Activated CD4-positive, alpha-beta T cell treated with anti-CD3 and anti-CD28 coated beads, Interleukin-2, amount 10 ng/mL, durations not matched to agents 24 days and 14 days (primary cell): ENCODE measurements at places on chromosomes 2 and 18. TPM values are rescaled to one million over a fixed set of nuclear protein-coding genes. Genes with fewer than 3 reads are reported as not detected.

LYG1 gene
- total RNA-seq = 2.1 TPM in 2 replicates

DTYMK gene
- total RNA-seq = 110 and 111 TPM in 2 replicates

KIAA2012 gene
- total RNA-seq = not detected in 2 replicates

VSNL1 gene
- not detected in 2 replicates for total RNA-seq

ABHD1 gene
- 0.23 and 0.28 TPM in 2 replicates for total RNA-seq

MARCHF4 gene
- total RNA-seq = not detected in 2 replicates

SATB2 gene
- 0.07 TPM in 1 of 2 replicates, not detected in the other for total RNA-seq

MRO gene
- not detected in 2 replicates for total RNA-seq

DES gene
- total RNA-seq = not detected in 2 replicates

TRIM43 gene
- not detected in 2 replicates for total RNA-seq

BCL11A gene
- total RNA-seq = not detected in 2 replicates

HOXD1 gene
- not detected in 2 replicates for total RNA-seq

TSPYL6 gene
- total RNA-seq = not detected in 2 replicates

GPR148 gene
- total RNA-seq = not detected in 2 replicates

KCNIP3 gene
- total RNA-seq = 0.28 TPM in 1 of 2 replicates, not detected in the other

AQP12A gene
- not detected in 2 replicates for total RNA-seq

REG3A gene
- not detected in 2 replicates for total RNA-seq

CD207 gene
- total RNA-seq = not detected in 2 replicates

C1D gene
- total RNA-seq = 28.9 and 33.7 TPM in 2 replicates

SLC5A7 gene
- not detected in 2 replicates for total RNA-seq

LAMA3 gene
- not detected in 2 replicates for total RNA-seq

LRP1B gene
- not detected in 2 replicates for total RNA-seq

CNDP1 gene
- not detected in 2 replicates for total RNA-seq

FARP2 gene
- 36.5 and 43.1 TPM in 2 replicates for total RNA-seq

PTPN18 gene
- total RNA-seq = 61.7 and 61.9 TPM in 2 replicates

CFAP53 gene
- 0.38 and 0.63 TPM in 2 replicates for total RNA-seq

XDH gene
- total RNA-seq = not detected in 2 replicates

STK39 gene
- 40.3 and 40.9 TPM in 2 replicates for total RNA-seq

WNT10A gene
- total RNA-seq = 0.12 and 0.28 TPM in 2 replicates

HS1BP3 gene
- 7.1 and 8.9 TPM in 2 replicates for total RNA-seq

BARD1 gene
- 34.3 and 36.4 TPM in 2 replicates for total RNA-seq

C2orf69 gene
- 17.1 and 17.4 TPM in 2 replicates for total RNA-seq

MRPS9 gene
- total RNA-seq = 32.4 and 33.3 TPM in 2 replicates

HSBP1L1 gene
- 6.8 and 8.1 TPM in 2 replicates for total RNA-seq

CAVIN2 gene
- not detected in 2 replicates for total RNA-seq

ACADL gene
- not detected in 2 replicates for total RNA-seq

SPDYA gene
- 1.9 TPM in 2 replicates for total RNA-seq

MLPH gene
- not detected in 2 replicates for total RNA-seq

APOB gene
- total RNA-seq = not detected in 2 replicates

CCDC68 gene
- total RNA-seq = not detected in 2 replicates

DQX1 gene
- total RNA-seq = 0.59 and 0.68 TPM in 2 replicates

ACMSD gene
- total RNA-seq = not detected in 2 replicates

CYP1B1 gene
- 12.2 and 13.7 TPM in 2 replicates for total RNA-seq

SCYGR2 gene
- total RNA-seq = not detected in 2 replicates

STPG4 gene
- 0.16 and 0.38 TPM in 2 replicates for total RNA-seq

TP53I3 gene
- total RNA-seq = 1.2 and 2.0 TPM in 2 replicates

OSR1 gene
- not detected in 2 replicates for total RNA-seq
